Activated gamma-delta T cell treated with Interleukin-2 at 50 U/mL for 16 hours (primary cell): ENCODE measurements at places on chromosomes 13 and 19.

DNA sequence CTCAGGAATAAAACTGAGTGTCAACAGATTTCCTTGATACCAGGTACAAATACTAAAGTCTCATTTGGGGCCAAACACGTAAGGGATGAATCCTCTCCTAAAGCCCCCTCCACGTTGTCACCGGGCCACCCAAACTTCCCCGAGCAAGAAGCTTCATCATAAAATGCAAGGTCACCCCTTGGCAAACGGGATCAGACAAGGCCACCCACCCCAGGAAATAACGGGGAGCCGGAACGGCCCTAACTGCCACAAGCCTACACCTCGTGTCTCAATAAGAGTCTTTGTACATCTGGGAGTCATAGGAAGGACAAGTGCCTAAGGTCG lies 717 bp downstream of the EEF2 start:
- no peak for DNase-seq

GRCh38 chr13:21567714-21568113 lies 36.3 kb downstream of the MICU2 start:
- DNase-seq, result no peak

- DNase-seq, result no peak
Observed at GRCh38 chr19:14528419-14529253, 758 bp upstream of the TECR start.

DNA sequence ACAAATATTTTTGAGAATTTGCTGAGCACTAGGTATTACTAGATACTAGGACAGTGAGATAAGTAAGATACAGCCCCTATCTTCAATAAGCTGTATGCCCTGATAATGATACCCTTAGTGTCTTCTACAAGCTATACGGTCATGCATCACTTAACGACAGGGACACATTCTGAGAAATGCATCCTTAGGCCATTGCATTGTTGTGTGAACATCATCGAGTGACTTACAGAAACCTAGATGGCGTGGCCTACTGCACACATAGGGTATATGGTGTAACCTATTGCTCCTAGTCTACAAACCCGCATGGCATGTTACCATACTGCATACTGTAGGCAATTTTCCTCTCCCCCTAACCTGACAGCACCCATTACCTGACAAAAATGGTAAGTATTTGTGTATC lies 64.9 kb downstream of the LRCH1 start:
- no peak for DNase-seq

- DNase-seq, result no peak
Observed at GRCh38 chr13:91142572-91142971, 204.9 kb upstream of the MIR17HG start.

- DNase-seq, result peak; percentile 70
Observed at GRCh38 chr19:18700501-18701249, 17.2 kb downstream of the CRTC1 start.

GRCh38 chr19:43777163-43777695 lies 3.5 kb downstream of the KCNN4 start:
- DNase-seq, result no peak

- no peak for DNase-seq
Observed at GRCh38 chr19:44113784-44114390, 688 bp downstream of the ZNF225 start.

DNA sequence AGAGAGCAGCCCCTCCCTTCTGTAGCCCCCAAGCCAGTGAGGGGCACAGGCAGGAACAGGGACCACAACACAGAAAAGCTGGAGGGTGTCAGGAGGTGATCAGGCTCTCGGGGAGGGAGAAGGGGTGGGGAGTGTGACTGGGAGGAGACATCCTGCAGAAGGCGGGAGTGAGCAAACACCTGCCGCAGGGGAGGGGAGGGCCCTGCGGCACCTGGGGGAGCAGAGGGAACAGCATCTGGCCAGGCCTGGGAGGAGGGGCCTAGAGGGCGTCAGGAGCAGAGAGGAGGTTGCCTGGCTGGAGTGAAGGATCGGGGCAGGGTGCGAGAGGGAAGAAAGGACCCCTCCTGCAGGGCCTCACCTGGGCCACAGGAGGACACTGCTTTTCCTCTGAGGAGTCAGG lies 4.2 kb downstream of the KLK3 start:
- no peak for DNase-seq

GRCh38 chr13:40476175-40476958 lies 190.1 kb downstream of the FOXO1 start:
- no peak for DNase-seq

- DNase-seq, result no peak
Observed at GRCh38 chr19:35592226-35592625, 6.3 kb downstream of the PMIS2 start.

GRCh38 chr13:103957939-103958338 lies 891.7 kb upstream of the SLC10A2 start:
- no peak for DNase-seq

GRCh38 chr13:99442273-99442895 lies 58.9 kb upstream of the TM9SF2 start:
- peak; percentile 56 for DNase-seq

- DNase-seq, result no peak
Observed at GRCh38 chr13:65387743-65388347, 1842.3 kb downstream of the PCDH9 start.

GRCh38 chr13:71867131-71867814 lies at the start of gene DACH1:
DACH1 (minus strand) TSS chr13:71867204.
- no peak for DNase-seq
